Dermis blood vessel endothelial cell (primary cell): ENCODE measurements at places on chromosomes 5 and 9. TPM values are rescaled to one million over a fixed set of nuclear protein-coding genes. Genes with fewer than 3 reads are reported as not detected.

DNA sequence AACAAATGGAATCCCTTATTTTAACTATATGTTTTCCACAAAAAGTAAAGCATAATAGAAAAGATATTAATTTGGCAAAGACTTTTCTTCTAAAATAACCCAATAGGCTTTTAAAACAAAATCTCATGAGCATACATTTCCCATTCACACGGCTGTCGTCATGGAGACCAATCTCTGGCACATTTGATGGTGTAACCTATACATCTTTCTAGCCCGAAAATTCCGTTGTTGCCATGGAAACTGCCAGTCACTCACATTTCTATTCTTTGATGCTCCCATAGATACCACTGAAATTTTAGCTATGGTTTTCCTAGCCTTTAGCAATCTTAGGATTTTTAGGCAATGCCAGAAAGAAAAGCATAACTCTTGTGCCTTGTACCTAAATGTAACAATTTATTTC lies 262.9 kb upstream of the TRPM3 start:
- no peak for DNase-seq

GRCh38 chr9:95517559-95518425 lies 1.0 kb upstream of the PTCH1 start:
- DNase-seq = no peak

- no peak for DNase-seq
These were observed 32.9 kb downstream of the PALM2AKAP2 start for GRCh38 chr9:109812818-109813281.

- DNase-seq = no peak
These were observed 21.3 kb upstream of the SLC6A19 start for GRCh38 chr5:1180096-1180495.

DNA sequence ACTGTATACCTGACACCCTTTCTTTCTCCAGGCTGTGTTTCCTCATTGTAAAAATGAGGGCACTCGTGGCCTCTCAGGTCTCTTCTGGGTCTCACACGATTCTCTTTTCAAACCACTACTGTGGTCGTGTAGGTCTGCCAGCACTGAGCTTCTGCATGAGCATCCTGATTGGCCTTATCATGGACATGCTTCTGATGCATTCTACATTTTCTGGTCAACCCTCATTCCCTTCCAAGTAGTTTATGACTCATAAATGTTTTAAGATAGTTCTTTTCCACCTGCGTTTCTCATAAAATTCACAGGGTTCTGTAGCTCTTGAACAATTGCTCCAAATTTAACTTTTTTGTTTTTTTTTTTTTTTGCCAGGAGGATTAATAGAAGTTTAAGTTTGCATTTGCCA lies 294.8 kb downstream of the KCTD16 start:
- no peak for DNase-seq

GRCh38 chr5:9405196-9405754 lies 140.6 kb downstream of the SEMA5A start:
- DNase-seq = no peak

GRCh38 chr5:125263356-125263755 lies 516.9 kb upstream of the ZNF608 start:
- peak; percentile 17 for DNase-seq

DNA sequence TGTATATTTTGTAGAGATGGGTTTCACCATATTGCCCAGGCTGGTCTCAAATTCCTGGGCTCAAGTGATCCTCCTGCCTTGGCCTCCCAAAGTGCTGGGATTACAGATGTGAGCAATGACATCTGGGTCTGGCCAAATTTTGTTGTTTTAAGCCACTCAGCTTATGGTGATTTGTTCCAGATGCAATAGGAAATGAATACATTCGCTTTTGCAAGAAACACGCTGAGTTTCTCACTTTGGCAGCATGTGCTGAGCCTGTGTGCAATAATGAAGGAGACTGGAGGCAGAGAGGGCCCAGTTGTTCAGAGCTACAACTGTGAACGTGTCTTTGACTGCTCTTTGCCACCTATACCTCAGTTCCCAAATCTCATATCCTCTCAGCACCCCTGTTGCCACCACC lies 56.4 kb downstream of the KIF4B start:
- DNase-seq = no peak

DNA sequence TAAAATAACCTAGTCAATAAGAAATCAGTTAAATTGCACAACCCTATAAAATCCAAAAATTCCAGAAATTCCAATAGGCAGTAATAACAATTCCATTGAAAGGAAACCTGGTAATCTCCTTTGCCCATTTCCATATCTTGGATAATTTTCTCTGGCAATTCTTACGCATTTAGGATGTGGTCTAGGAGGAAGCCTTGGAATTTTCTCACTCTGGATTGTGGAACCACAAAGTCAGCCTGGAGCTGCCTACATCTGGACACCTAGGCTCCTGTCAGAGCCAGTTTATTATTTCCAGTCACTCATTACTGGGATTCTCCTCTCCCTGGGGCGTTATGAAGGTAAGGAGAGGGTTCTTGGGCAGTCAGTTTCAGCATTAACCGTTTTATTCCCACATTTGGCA lies 40.3 kb upstream of the GNE start:
- DNase-seq = no peak

GRCh38 chr5:116469631-116470030 lies 105.0 kb downstream of the SEMA6A start:
- DNase-seq = no peak

GRCh38 chr9:124384846-124385245 lies 30.4 kb downstream of the PSMB7 start:
- DNase-seq = no peak

DNA sequence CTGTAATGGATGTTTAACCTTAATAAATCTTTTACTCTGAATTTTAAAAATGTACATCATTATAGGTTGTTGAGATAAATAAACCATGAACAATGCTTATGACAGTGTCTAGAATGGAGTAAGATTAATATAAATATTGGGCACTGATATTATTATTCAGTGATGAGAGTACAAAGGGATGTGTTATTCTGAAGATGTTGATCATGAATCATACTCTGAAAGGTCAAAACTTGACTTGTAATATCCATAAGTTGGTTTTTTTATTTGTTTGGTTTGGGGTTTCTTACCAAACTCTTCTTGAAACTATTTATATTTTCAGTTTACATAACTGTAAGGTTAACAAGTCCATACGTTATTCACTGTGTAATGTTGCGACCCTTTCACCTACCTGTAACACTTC lies 163.2 kb downstream of the MPDZ start:
- no peak for DNase-seq

GRCh38 chr5:103475629-103476240 lies 86.9 kb downstream of the NUDT12 start:
- peak; percentile 73 for DNase-seq

DNA sequence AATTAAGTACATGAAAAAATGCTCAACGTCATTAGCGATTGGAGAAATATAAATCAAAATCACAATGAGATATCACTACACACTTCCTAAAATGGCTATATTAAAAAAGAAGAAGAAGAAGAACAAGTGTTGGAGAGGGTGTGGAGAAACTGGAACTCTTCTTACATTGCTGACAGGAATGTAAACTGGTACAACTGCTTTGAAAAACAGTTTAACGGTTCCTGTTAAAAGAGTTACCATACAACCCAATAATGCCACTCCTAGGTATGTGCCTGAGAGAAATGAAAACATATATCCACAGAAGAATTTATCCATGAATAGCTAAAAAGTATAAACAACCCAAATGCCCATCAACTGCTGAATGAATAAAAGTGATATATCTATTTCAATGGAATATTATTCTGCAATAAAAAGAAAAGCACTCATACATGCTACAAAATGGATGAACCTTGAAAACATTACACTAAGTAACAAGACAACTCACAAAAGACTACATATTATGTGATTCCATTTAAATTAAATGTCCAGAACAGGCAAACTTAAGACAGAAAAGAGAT lies 9.0 kb downstream of the FEM1C start:
- no peak for DNase-seq

GRCh38 chr5:54693936-54694657 lies 176.5 kb downstream of the SNX18 start:
- DNase-seq = no peak

DNA sequence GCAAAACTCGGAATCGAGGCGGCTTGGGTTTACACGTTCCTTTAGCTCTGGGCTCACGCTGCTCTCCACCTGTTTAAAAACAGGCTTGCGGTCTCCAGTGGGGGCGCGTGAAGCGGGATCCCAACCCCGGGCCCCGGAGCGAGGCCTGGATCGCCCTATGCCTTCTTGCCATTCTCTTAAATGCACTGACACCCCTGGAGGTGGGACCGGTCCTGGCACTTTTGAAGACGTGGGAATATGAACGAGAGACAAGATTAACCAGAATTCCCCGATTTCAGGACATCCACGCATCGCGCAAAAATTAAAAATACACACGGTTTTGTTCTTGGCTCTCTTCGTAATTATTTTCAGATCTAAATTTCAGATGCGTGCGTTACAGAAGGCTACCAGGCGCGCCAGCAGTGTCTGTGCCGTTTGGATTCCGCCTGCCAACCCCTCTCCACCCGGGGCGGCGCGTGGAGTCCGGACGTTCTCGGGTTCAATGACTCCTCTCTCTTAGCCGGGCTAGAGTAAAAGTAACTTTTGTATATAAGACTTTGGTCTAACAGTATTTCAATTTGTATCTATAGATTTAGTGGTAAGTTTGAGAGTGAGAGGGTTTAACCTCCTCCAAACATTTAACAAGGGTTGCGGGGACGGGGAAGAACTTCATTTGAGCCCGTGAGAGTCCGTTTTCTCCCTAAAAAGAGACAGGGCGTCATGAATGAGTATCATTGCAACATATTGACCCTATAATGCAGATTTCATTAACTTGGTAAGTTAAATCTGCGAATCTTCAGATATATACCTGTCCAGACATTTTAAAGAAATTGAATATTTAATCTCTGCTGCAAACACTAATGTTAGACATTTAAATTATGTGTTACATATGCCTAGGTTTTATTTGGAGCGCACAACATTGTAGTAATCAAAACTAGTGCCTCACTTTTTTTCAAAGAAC lies 3.8 kb downstream of the FOXD1 start:
- DNase-seq = no peak

DNA sequence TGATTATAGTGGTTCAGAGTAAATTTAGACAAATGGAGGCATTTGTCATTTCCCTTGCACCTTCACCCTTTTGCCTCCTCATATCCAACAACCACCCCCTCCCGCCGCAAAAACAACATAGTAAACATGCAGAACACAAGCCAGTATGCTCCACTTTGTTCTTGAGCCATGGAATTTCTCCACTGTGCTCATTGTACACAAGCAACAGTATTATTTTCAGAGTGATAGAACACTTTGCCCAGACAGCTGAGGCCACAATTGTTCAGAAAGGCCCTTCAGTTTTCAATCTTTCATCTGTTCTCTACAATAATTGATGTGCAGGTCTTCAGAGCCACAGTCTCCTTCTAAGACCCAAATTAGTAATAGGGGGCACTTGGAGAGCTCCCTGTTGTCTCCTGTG lies 272.8 kb upstream of the SLC30A5 start:
- no peak for DNase-seq

DNA sequence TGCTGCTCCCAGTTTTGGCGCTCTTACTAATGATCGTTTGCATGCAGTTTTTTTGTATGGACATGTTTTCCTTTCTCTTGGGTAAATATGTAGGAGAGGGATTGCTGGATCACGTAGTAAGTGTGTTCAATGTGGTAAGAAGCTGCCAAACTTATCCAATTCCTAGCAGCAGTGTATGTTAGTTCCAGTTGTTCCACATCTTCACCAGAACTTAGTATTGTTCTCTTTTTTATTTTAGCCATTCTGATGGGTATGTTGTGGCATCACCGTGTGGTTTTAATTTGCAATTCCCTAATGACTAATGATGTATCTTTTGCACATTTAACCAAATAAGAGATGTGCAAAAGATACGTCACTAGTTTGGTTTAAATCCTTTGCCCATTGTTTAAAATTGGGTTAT lies 65.9 kb downstream of the IPPK start:
- no peak for DNase-seq

- no peak for DNase-seq
These were observed 8.4 kb downstream of the SH3TC2 start for GRCh38 chr5:149054416-149054815.

GRCh38 chr9:127187231-127187956 lies 65.0 kb upstream of the ANGPTL2 start:
- peak; percentile 87 for DNase-seq

DNA sequence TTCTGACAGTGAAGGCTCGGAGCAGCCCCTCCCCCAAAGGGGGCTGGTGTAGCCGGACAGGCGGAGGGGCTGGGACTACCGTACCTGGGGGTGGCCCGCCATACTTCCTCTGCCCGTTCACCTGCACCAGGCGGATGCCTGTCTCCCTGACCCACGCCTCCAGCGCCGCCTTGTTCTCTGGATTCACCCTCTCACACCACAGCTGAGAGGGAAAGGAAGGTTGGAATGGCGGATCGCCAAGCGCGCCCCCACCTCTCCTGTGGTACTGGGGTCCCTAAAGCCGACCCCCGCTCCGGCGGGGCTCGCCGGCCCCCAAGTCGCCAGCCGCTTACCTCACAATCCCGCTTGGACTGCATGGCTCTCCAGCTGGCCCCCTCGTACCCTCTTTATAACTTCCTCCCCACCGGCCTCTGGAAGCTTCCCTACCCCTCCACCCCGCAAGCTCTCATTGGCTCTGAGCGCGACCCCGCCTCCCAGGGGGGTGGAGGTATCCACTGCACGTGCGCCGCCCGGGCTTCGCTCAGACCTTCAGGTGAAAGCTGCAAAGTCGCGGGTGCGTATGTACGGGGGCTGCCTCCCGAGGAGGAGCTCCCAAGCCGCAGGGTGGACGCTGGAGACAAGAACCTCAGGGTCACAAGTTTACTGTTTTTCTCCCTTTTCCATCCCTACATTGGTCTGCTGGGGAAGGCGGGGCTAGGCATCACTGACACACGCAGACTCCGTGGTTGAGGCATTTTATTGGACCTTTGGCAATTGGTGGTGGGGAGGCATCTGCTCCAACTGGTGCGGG lies at the start of gene DND1:
TSS of gene DND1 (minus strand) at position 390 of the 790 bp plus-strand sequence. CDS start at position 356, 34 bp downstream.
- DNase-seq = no peak

DNA sequence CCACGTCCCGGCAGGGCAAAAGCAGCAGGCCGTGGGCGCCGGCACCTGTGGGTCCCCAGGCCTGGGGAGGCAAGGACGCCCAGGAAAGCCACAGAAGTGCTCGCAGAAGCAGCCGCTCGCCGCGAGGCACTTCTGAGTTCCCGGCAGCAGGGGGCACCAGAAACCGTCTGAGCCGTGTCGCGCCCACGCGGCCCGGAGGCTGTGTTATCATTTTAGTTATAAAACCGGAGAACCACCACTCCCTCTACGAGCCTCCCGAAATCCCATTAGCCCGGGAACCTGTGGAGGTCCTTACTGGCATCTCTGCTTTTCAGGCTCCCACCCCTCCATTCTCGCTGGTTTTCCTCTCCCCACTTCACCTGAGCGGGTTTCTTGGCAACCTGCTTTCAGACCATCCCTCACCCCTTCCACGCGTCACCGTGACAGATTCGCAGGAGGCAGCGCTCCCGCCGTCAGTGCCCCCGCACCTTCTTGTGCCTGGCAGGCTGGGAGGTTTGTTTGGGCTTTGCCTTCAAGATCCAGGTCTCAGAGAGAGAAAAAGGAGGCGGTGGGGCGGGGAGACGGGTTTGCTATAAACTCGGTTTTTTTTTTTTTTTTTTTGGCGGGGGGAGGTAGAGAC lies 2.3 kb downstream of the GDNF start:
- peak; percentile 78 for DNase-seq

The C6 gene
- not detected in 2 replicates for total RNA-seq

The GRIN1 gene
- total RNA-seq = 0.05 and 0.17 TPM in 2 replicates

The POU5F2 gene
- total RNA-seq = 0.65 and 1.2 TPM in 2 replicates

The NUTM2F gene
- total RNA-seq = not detected in 2 replicates

The TMEM252 gene
- total RNA-seq = 0.51 TPM in 1 of 2 replicates, not detected in the other

The C9 gene
- 0.34 TPM in 1 of 2 replicates, not detected in the other for total RNA-seq

The CRHBP gene
- total RNA-seq = 0.17 and 0.19 TPM in 2 replicates
